ENCODE measurements at places on chromosomes 5 and 9.

DNA sequence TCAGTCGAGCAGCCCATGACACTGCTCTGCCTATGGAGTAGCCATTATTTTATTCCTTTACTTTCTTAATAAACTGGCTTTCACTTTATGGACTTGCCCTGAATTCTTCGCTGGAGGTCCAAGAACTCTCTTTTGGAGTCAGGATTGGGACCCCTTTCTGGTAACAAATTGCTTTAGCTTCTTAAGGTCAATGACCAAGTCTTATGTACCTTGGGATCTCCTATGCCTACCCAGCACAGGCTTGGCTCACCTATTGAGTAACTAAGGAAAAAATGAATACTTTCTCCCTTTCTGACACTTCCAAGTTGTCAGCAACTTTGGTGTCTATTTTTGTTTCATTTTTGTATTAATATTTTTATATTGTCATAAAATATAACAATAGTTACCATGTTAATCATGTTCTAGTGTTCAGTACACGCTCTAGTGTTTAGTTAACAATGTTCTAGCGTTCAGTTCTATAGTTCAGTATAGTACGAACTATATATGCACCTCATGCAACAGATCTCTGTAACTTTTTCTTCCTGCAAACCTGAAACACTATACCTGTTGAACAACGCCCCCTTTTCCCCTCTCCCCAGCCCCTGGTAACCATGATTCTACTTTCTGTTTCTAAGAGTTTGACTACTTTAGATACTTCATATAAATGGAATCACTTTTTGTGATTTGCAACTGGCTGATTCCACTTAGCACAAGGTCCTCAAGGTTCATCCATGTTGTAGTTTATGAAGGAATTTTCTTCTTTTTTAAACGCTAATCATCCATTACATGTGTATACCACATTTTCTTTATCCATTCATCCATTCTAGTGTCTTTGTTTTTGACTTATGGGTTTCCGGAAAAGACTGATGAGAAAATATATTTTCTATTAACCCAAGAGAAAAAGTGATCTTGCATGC is 1.8 kb upstream of the RHOBTB3 start:
- DNase-seq: no peak

- no peak for DNase-seq
These were observed 71.5 kb downstream of the HSPA4 start for GRCh38 chr5:133123297-133123696.

- no peak for DNase-seq
These were observed 353.5 kb upstream of the RFX3 start for GRCh38 chr9:3879315-3879714.

- DNase-seq: no peak
These were observed 191.7 kb upstream of the NR3C1 start for GRCh38 chr5:143594902-143595818.

GRCh38 chr9:15353892-15354291 is 46.9 kb upstream of the TTC39B start:
- DNase-seq: no peak

DNA sequence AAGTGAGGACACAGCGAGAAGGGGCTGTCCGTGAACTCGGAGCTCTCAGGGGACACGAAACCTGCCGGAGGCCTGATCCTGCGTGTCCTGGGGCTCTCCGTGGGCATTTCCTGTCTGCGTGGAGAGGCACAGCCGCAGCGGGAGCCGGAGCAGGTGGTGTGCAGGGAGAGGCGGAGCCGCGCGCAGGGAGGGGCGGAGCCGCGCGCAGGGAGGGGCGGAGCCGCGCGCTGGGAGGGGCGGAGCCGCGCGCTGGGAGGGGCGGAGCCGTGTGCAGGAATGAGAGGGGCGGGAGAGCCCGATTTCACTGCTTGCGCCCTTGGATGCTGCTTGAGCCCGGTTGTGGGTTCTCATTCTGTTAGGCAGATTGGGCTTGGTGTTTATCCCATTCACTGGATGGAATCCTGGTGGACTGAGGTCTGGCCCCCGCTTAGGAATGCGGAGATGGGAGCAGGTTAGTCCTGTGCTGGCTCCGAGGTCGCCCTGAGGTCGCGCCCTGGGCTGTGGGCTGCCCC is 26.7 kb downstream of the NDUFS6 start:
- no peak for DNase-seq

DNA sequence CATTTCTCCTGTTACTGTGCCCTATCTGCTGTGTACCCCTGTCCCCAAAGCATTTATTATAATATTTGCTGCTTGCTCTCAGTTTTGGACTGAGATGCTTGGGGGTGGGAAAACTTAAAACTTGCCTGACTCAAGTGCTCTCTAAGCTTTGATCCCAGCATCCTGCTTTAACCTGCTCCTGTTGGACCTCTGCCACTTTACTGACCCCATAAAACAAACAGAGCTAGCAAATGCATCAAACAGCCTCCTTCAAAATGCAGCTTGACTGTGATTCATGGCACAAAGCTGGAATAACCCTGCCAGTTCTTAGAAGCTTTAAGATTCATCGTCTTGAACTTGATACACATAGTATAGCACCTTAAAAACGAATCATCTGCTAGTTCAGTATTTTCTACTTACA is 212.5 kb downstream of the DEPDC1B start:
- no peak for DNase-seq

DNA sequence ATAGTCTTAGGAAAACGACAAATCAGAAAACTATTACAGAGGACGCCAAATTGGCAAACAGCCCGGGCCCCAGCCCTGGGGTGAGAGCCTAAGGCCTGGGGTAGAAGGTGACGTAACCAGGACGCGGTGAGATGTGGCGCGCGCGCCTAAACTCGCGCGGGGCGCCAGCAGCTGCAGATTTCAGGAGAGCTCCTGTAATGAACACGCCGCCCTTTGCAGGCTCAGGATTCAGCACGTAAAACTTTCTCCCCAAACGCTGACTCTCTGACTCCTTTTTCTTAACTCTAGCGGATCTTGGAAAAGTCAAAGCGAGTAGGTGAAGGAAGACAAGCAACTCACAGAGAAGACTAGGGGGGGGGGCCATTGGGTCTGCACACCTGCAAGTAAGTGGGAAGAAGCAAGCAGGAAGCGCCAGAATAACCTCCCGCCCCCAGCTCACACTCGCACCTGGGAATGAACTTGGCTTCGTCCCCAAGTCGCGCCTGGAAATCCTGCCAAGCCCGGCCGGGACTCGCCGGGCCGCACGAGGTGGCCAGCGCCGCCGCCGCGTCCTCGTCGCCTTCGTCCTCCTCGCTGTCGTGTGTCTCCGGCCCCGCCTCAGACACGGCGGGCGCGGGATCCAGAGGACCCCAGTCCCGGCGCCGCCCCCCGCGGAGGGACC is 822 bp downstream of the RASEF start:
- no peak for DNase-seq

DNA sequence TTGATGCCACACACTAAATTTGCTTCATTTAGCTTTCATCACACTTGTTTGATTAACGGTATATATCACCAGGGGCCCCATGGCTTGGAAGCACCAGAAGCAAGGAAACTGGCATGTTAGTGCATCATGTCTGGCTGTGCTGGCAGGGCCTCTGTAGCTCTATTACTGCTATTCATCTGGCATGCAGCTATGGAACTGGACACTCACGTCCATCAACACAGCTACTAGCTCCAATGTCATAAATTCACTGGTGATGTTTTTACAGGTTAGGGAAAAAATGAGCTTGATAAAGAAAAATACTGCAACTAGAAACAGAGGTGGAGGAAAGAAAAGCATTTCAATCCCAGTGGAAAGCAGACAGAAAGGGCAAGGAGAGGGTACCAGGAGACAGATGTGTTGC is 343.2 kb downstream of the DEPDC1B start:
- DNase-seq: no peak

- no peak for DNase-seq
These were observed 967.5 kb downstream of the NR2F1-AS1 start for GRCh38 chr5:92613546-92613945.

Data from stimulated activated CD8-positive, alpha-beta memory T cell treated with anti-CD3 and anti-CD28 coated beads, Interleukin-7, amount 100 ng/mL, for 48 hours (primary cell).